ENCODE measurements at places on chromosomes 1 and 21. TPM values are rescaled to one million over a fixed set of nuclear protein-coding genes. Genes with fewer than 3 reads are reported as not detected.
A peak's percentile ranks its signal among the peaks of the same experiment; 100 is the strongest.

MMEL1 gene
- total RNA-seq = not detected

FCRLA gene
- not detected for total RNA-seq

DNA sequence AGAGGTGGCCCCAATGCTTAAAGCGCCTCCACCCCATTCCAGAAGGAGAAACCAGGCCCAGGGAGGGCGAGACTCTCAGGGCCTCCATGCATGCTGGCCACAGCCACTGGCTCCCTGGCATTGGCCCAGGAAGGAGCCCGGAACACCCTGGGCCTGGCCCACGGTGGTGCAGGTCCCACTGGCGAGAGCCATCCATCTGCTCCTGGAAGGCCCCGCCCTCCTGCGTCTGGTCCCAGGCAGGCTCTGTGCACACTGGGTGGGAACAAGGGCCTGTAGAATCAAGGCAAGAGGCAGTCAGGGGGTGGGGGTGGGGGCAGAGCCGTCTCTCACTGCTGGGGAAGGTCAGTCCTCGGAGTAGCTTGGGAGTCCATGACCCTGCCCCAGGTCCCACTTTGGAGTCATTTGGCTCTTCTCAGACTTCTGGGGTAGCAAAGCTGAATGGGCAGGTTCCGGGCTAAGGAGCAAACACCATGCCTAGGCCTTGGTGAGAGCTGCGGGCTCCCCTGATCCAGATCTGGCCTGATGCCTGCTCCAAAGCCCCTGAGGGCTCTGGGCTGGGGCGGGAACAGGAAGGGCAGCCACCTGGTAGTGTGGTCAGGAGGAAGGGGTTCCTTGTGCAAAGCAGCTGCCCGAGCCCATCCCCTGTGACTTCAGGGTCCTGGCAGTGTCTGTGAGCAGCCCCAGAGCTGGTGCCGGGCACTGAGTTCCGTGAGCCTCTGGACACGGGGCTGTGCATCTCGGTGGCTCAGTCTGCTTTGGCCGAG is 107.0 kb upstream of the ARHGEF16 start:
- DNase-seq = no peak

DNA sequence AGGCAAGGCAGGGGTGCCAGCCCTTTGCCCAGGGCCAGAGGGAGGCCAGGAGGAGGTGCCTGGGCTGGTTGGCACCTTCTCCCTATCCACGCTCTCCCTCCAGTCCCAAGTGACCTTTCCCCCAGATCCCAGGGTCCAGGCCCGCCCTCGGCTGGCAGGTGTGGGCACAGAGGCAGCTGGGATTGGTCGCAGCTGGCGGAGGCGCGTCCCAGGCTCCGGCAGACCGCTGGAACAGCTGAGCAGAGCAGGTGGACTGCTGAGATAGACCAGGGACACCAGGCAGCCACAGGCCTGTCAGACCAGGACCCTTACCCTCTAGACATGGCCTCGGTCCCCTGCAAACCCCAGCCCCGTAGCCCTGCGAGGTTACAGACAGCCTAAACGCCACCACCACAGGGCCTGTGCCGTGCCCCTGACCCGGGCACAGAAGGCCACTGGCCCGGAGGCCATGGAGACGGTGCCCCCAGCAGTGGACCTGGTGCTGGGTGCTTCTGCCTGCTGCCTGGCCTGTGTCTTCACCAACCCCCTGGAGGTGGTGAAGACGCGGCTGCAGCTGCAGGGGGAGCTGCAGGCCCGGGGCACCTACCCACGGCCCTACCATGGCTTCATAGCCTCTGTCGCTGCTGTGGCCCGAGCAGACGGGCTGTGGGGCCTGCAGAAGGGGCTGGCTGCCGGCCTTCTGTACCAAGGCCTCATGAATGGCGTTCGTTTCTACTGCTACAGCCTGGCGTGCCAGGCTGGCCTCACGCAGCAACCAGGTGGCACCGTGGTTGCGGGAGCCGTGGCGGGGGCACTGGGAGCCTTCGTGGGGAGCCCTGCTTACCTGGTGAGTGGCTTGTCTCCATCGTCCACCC is at the start of gene SLC25A34:
Gene SLC25A34, plus strand, starts transcription at position 221 of the 854 bp plus-strand sequence. Its CDS starts 228 bp downstream, at position 449.
- peak; percentile 98 for DNase-seq

- DNase-seq = no peak
These were observed 11.1 kb downstream of the MTX1 start for GRCh38 chr1:155219592-155220031.

- peak; percentile 76 for DNase-seq
These were observed 62.5 kb upstream of the CNN3 start for GRCh38 chr1:94989398-94989797.

GRCh38 chr21:27114111-27114510 is 147.2 kb upstream of the ADAMTS5 start:
- DNase-seq = no peak

DNA sequence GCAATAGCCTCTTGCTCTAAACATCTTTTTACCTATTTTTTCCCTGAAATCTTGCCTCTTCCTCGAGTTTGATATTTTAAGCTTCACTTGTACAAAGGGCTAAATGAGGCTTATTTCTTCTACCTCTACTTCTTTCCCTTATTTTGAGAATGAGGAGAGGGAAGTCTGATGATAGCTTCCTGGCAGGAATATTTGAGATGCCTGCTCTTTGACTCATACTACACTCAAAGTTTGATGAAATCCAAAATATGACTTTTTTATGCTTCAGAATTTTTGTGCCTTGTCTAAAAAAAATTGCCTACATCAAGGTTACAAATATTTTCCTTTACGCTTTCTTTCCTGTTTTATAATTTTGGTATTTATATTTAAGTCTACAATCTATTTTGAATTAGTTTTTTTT is 624.4 kb upstream of the PLXNA2 start:
- no peak for DNase-seq
